ENCODE measurements at places on chromosomes 11 and 22. TPM values are rescaled to one million over a fixed set of nuclear protein-coding genes. Genes with fewer than 3 reads are reported as not detected.

APOL6 gene
- polyA plus RNA-seq, result 37.0 TPM

PATE4 gene
- polyA plus RNA-seq, result 0.04 TPM

TRPC6 gene
- 4.2 TPM for polyA plus RNA-seq

ZNF214 gene
- polyA plus RNA-seq, result 7.7 TPM

NF2 gene
- 12.1 TPM for polyA plus RNA-seq

RHBDD3 gene
- 26.3 TPM for polyA plus RNA-seq

TEX54 gene
- 0.76 TPM for polyA plus RNA-seq

Measured in large intestine (tissue), 12 donors.